ENCODE measurements at places on chromosomes 7 and 10.

GRCh38 chr7:129855234-129855673, 97.5 kb downstream of the UBE2H start:
- no peak for DNase-seq

GRCh38 chr7:118281196-118281595, 56.7 kb downstream of the ANKRD7 start:
- no peak for DNase-seq

- no peak for DNase-seq
These were observed 137.3 kb downstream of the CELF2 start for GRCh38 chr10:11154849-11155498.

- no peak for DNase-seq
These were observed 269.4 kb downstream of the DNAJB9 start for GRCh38 chr7:108839076-108839475.

- DNase-seq: no peak
These were observed 7.4 kb downstream of the MCM10 start for GRCh38 chr10:13168781-13169180.

DNA sequence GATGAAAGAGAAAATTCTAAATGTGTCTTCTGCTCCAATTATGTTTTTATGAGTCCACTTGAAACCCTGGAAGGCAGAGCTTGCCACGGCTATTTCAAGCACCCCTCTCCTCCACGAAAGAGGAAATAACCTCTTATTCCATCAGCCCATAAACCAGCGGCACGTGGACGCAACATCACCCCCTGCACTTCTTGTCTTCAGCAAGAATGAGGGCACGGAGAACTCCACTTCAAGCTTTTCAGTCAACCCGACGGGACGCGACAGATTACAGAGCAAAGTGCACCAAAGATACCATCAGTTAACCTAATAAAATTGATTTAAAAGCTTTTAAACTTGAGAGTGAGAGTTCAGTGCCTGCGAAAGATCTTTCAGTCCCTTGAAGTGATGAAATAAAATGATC, 406.3 kb downstream of the GALNT17 start:
- no peak for DNase-seq

DNA sequence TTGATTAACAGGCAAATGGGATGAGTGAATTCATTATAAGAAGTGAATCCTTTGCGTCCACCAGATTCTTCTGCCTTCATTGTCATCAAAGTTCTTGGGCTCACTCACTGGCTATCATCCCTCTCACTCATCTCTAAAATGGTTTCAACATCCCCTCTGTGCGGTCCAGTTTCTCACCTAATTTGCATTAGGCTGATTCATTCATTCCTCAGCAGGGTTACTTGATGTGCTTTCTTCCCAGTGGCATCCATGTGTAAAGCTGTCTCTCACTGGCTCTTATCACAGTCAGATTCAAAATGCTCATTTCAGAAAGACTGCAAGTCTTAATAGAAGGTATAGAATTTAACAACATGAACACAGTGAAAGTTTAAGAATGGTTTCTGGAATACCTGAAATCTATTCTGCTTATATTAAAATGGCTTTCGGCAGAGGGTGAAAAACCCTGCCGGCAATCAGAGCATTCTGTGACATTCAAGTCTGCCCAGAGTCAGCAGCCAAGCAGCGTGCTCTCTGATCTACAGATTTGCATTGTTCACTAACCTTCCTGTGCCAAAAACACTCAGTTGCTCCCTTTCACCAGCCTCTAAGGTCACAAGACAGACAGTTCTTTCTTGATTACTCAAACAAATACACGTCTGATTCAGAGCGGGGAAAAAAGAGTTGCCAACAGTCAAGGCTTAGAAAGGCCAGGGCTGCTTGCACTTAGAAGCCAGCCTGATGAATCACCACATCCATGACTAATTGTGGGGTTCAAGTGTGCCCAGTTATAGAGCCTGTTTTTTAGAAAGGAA, 106.7 kb downstream of the TES start:
- DNase-seq: no peak

- DNase-seq: no peak
These were observed 5.2 kb downstream of the CCNY start for GRCh38 chr10:35341521-35341920.

GRCh38 chr10:77441353-77442166, 196.0 kb downstream of the KCNMA1 start:
- DNase-seq: no peak

- DNase-seq: no peak
These were observed 212.2 kb downstream of the BMPER start for GRCh38 chr7:34117573-34117972.

DNA sequence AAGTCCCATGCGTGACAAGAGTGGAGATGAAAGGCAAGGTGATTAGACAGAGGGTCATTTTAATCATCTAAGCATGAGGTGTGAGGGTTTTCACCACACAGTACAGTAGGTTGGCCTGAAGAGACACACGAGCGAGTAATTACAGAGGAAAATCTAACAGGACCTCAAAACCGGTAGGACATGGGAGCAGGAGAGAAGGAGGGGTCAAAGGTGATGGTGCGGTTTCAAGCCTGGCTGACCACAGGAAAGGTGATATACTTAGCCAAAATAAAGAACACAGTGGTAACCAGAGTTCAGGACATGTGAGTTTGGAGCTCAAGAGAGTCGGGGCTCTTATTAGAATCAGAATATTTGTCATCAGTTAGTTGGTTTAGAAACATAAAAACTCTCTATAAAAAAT, 20.0 kb downstream of the GLI3 start:
- no peak for DNase-seq

DNA sequence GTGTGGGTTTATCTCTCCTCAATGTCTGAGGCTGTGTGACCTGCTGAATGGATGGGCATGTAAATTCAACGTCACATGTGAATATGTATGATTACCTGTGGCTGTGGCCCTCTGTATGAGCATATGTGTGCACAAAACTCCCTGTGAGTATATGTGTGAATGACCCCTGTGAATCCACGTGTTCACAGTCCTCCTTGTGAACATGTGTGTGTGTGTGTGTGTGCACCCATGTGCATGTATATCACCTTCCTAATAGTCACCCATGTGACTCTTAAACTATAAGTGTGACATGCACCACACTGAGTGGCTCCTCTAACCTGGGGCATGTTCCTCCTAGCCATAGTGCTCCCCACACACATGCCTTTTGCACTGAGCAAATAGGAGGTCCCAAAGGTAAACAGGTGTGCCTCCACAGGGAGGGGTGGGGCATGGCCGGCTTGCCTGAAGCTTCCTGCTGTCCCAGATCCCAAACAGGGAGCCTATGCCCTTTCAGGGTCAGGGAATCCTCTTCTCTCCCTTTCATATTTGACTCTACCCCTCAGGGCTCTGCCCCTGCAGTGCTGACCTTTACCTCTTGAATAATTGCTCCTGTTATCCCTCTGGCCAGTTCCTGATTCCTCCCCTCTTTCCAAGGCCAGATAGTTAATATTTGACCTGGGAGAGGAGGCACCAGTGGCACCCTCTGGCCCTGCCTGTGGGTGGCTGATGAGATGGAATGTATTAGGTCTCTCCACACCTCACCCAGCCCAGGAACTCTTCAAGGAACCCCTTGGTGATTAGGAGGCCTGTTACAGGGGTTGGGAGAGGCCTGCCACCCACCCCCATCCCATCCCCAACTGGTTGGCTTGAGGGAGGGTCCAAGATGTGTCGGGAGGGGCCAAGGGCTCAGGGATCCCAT, 1.9 kb downstream of the SEMA4G start:
- no peak for DNase-seq

DNA sequence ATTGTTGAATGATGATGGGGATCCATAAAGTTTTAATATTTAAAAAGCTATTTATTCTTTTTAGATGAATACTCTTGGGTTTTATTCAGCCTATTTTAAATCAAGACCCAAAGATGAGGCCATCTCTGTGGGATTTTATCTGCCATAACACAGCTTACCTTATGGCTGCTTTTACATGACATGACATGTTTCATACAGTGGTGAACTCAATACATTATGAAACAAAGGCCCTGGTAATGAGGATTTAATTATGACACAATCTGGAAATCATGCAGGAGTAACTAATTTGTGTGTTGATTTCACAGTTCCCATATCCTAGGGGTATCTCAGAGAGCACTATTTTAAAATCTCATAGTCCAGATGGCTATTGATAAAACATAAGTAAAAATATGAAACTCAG, 661.8 kb upstream of the FZD8 start:
- DNase-seq: no peak

DNA sequence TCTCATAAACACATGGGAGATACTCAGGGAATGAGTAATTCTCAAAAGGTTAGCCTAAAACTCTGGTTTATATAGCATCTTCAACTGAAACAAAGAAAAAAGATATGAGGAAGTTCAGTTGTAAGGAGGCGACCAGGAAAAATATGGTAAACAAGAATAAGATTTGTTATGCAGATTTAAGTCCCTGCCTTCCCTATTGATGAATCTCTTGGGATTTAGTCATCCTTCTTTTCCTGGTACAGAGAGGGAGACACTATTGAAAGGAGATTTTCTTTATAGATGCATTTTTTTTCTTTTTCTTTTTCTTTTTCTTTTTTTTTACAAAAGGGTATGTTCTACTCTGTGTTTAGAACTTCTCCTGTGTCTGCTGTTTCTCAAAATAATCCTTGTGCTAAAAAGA, 557.5 kb downstream of the DNAJB9 start:
- no peak for DNase-seq

GRCh38 chr7:149704507-149704906, 68.9 kb downstream of the ZNF467 start:
- no peak for DNase-seq

GRCh38 chr7:82623812-82624211, 180.2 kb upstream of the CACNA2D1 start:
- DNase-seq: no peak

All from activated T-cell treated with anti-CD3 and anti-CD28 coated beads for 1 hour (primary cell).